Progenitor cell of endocrine pancreas (in vitro differentiated cells): ENCODE measurements at places on chromosomes 4 and X. TPM values are rescaled to one million over a fixed set of nuclear protein-coding genes. Genes with fewer than 3 reads are reported as not detected.

The ARL9 gene
- 0.19 and 0.38 TPM in 2 replicates for total RNA-seq

DNA sequence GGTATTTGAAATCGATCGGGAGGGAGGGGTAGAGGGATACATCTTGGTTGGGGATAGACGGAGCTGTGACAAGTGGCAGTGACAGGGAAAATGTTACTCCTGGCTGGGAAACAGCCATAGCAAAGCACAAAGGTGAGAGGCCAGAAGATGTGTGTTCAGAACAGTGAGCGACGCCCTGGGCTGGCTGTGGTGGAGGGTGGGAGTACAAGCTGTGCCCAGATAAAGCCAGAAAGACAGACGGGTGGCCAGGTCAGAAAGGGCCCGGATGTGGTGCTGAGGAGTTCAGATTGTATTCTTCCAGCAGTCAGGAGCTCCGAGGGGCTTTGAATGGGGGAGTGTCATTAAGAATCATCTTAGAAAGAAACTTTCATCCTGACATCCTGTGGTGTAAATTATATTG is 27.9 kb downstream of the CCDC149 start:
- H3K4me1 ChIP-seq, result peaks cover 6% of the 10 kb centered on the region
- no peak overlapping the region for H3K27ac ChIP-seq
- H3K36me3 ChIP-seq, result no peaks in the 10 kb centered on the region
- no peak for DNase-seq

The GAGE13 gene
- not detected in 2 replicates for total RNA-seq

DNA sequence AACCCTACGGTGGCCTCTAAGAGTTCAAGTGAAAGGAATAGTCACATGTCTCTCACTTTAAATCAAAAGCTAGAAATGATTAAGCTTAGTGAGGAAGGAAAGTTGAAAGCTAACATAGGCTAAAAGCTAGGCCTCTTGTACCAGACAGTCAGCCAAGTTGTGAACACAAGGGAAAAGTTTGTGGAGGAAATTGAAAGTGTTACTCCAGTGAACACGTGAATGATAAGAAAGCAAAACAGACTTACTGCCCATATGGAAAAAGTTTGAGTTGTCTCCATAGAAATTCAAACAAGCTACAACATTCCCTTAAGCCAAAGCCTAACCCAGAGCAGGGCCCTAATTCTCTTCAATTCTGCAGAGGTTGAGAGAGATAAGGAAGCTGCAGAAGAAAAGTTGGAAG is 51.5 kb upstream of the RAB9B start:
- no peaks in the 10 kb centered on the region for H3K4me1 ChIP-seq
- peaks cover 9% of the 10 kb centered on the region for H3K36me3 ChIP-seq
- H3K27ac ChIP-seq, result no peak overlapping the region
- H3K4me3 ChIP-seq, result no peak overlapping the region
- DNase-seq, result no peak

- no peaks in the 10 kb centered on the region for H3K36me3 ChIP-seq
- peaks cover 60% of the 10 kb centered on the region for H3K27me3 ChIP-seq
- H3K4me3 ChIP-seq, result no peak overlapping the region
- H3K27ac ChIP-seq, result no peak overlapping the region
These were observed 108.1 kb downstream of the UCHL1 start for GRCh38 chr4:41364876-41365275.

GRCh38 chrX:103464072-103464773 is 55.1 kb downstream of the RAB40A start:
- H3K27me3 ChIP-seq, result no peaks in the 10 kb centered on the region
- DNase-seq, result no peak
- H3K27ac ChIP-seq, result peak overlapping the region; percentile 86
- H3K4me3 ChIP-seq, result peak overlapping the region; percentile 60
- H3K36me3 ChIP-seq, result peaks cover 3% of the 10 kb centered on the region

DNA sequence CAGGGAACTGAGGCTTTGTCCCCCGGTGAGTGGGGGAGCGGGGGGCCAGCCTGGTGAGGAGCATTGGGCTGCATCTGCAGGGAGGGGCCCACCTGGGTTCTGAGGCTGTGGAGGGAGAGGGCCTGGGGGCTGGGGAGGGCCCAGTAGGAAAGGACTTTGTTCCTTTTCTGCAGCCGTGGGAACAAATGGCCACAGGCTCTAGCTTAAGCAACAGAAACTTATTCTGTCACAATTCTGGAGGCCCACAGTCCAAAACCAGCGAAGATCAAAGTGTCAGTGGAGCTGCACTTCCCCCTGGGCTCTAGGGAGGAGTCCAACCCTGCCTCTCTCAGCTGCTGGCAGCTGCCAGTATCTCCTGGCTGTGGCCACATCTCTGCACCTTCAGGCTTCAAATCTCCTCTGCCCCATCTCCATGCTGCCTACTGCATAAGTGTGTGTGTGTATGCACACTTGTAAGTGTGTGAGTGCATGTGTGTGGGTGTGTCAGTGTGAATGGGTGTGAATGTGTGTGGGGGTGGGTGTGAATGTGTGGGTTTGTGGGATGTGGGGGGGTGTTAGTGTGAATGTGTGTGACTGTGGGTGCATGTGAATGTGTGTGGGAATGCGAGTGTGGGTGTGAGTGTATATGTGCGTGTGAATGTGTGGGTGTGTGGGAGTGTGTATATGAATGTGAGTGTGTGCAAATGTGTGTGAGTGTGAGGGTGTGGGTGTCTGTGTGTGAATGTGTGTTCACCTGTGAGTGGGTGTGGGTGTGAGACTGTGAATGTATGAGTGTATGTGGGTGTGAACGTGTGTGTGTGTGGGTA is 204.5 kb upstream of the PSAPL1 start:
- no peaks in the 10 kb centered on the region for H3K36me3 ChIP-seq
- H3K4me1 ChIP-seq, result peaks cover 4% of the 10 kb centered on the region
- H3K27me3 ChIP-seq, result peaks cover 8% of the 10 kb centered on the region
- DNase-seq, result no peak
- H3K27ac ChIP-seq, result no peak overlapping the region

DNA sequence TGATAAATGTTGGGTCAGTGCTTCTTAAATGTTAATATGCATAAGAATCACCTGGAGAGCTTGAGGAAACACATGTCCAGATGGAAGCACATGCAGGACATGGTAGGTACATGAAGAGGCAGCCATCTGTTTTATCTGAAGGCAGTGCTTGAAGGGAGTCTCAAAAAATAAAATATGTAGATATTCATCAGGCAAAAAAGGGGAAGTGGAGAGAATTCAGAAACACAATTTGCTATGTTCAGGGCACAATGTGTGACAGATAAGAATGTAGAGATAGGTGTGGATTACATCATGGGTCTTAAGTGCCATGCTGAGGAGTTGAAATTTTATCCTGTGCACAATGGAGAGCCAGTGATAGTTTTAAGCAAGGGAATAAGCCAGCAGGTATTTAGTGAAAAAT is 59.6 kb upstream of the CASK start:
- no peaks in the 10 kb centered on the region for H3K36me3 ChIP-seq
- H3K4me1 ChIP-seq, result no peaks in the 10 kb centered on the region
- no peaks in the 10 kb centered on the region for H3K27me3 ChIP-seq
- DNase-seq, result no peak
- no peak overlapping the region for H3K27ac ChIP-seq

- no peaks in the 10 kb centered on the region for H3K27me3 ChIP-seq
- peak overlapping the region; percentile 26 for H3K27ac ChIP-seq
- H3K4me3 ChIP-seq, result no peak overlapping the region
- no peak for DNase-seq
- no peaks in the 10 kb centered on the region for H3K36me3 ChIP-seq
These were observed 185.7 kb upstream of the HS3ST1 start for GRCh38 chr4:11614426-11614825.

The ZFP42 gene
- 3.9 and 5.5 TPM in 2 replicates for total RNA-seq

GRCh38 chr4:161364681-161365080 is 799.1 kb downstream of the FSTL5 start:
- peaks cover 1% of the 10 kb centered on the region for H3K4me1 ChIP-seq
- H3K27ac ChIP-seq, result no peak overlapping the region
- no peaks in the 10 kb centered on the region for H3K27me3 ChIP-seq
- DNase-seq, result no peak
- no peak overlapping the region for H3K4me3 ChIP-seq

The RHOXF1 gene
- 0.55 and 1.4 TPM in 2 replicates for total RNA-seq

The ADGRA3 gene
- total RNA-seq, result 127 and 145 TPM in 2 replicates

The TBX22 gene
- 0.27 and 0.46 TPM in 2 replicates for total RNA-seq

DNA sequence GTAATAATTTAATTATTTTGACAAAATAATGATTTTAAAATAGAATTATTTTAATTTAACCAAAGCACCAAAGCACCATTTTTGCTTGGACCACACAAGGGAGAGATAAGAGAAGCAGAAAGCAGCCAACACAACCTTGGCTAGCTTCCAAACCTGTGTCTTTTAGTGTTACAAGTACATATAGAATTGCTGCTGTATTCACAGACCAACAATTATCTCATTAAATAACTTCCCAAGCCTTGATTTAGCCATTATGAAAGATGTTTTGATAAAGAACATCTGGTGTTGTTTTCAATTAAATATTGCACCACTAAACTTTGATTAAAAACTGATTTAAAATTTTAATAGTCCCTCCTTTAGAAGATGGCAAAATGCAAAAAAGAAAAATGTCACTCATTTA is 14.0 kb upstream of the IGFBP7 start:
- H3K27ac ChIP-seq, result no peak overlapping the region
- H3K4me3 ChIP-seq, result no peak overlapping the region
- H3K4me1 ChIP-seq, result no peaks in the 10 kb centered on the region
- no peak for DNase-seq
- peaks cover 9% of the 10 kb centered on the region for H3K27me3 ChIP-seq

DNA sequence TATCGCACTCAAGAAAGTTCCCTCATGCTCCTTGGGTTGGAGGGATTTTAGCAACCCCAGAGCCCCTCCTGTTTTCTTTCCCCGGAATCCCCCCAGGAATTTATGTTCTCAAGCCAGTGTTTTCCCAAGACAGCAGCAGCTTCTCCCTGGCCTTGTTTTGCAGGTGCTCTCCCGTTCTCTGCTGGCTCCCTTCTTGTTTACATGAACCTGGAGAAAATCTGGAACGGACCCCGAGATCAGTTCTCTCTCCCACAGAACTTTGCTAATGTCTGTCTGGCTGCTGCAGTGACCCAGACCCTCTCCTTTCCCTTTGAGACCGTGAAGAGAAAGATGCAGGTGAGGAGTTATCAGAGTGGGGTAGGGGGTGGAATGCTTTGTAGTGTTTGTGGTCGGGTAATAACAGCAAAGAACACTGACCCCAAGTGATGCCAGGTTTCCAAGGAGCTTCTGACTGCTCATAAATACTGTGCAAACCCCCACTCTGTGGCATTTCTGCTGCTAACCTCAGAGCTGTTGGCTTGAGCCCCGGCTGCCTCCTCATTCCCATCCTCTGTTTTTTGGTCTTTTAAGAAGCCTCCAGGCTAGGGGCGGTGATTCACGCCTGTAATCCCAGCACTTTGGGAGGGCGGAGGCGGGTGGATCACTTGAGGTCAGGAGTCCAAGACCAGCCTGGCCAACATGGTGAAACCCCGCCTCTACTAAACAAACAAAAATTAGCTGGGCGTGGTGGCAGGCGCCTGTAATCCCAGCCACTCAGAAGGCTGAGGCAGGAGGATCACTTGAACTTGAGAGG is 11.1 kb downstream of the SLC25A43 start:
- peaks cover 8% of the 10 kb centered on the region for H3K36me3 ChIP-seq
- H3K27me3 ChIP-seq, result no peaks in the 10 kb centered on the region
- no peak overlapping the region for H3K27ac ChIP-seq
- H3K4me1 ChIP-seq, result peaks cover 2% of the 10 kb centered on the region
- no peak for DNase-seq
- H3K4me3 ChIP-seq, result no peak overlapping the region

The IL1RAPL1 gene
- 3.6 and 4.1 TPM in 2 replicates for total RNA-seq

The DUSP21 gene
- total RNA-seq, result not detected in 2 replicates

GRCh38 chrX:2251211-2251610 is 249.6 kb downstream of the DHRSX start:
- no peaks in the 10 kb centered on the region for H3K27me3 ChIP-seq
- peaks cover 3% of the 10 kb centered on the region for H3K4me1 ChIP-seq
- peaks cover 32% of the 10 kb centered on the region for H3K36me3 ChIP-seq
- H3K4me3 ChIP-seq, result no peak overlapping the region
- no peak for DNase-seq
- peak overlapping the region; percentile 38 for H3K27ac ChIP-seq

DNA sequence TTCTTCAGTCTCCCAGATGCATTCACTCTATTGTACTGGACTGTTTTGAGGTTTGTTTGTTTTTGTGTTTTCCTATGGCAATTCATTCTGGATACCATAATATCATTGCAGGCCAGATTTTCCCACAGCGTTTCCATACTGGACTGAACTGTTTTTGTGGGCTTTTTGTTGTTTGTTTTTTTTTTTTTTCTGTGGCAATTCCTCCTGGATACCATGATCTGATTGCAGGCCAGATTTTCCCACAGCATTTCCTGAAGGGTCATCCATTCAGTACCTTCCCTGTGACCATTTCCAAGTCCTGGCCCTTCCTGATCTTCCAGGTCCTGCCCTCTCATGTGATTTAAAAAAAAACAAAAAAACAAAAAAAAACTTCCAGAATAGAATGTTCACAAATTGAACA is 33.9 kb upstream of the FAM241A start:
- H3K36me3 ChIP-seq, result no peaks in the 10 kb centered on the region
- H3K4me3 ChIP-seq, result no peak overlapping the region
- DNase-seq, result no peak
- no peaks in the 10 kb centered on the region for H3K27me3 ChIP-seq
- peaks cover 12% of the 10 kb centered on the region for H3K4me1 ChIP-seq
- no peak overlapping the region for H3K27ac ChIP-seq

The EOLA1 gene
- total RNA-seq, result 17.8 and 19.5 TPM in 2 replicates

- no peaks in the 10 kb centered on the region for H3K36me3 ChIP-seq
- no peak for DNase-seq
- H3K4me3 ChIP-seq, result no peak overlapping the region
- H3K27ac ChIP-seq, result no peak overlapping the region
These were observed 2.9 kb downstream of the CFI start for GRCh38 chr4:109798866-109799265.

The DCAF4L1 gene
- 0.17 and 0.20 TPM in 2 replicates for total RNA-seq

The HSFX2 gene
- 0.36 TPM in 1 of 2 replicates, not detected in the other for total RNA-seq

DNA sequence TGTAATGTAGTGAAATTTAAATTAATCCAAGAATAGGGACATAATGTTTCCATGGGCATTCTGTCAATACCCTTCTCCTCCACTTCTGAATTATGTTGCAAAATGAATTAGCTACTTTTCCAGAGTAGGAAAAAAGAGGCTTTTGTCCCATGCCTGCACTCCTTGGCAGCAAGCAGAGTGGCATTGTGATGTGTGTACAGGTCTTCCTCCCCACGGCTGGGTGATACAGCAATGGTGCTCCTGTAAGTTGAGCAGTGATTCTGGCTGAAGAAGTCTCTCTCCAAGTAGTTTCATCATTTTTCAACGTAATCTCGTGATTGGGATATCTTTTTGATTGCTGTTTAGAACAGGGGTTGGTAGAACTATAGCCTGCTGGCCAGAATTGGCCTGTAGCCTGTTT is 59.9 kb downstream of the KIT start:
- no peaks in the 10 kb centered on the region for H3K27me3 ChIP-seq
- no peak overlapping the region for H3K4me3 ChIP-seq
- H3K36me3 ChIP-seq, result no peaks in the 10 kb centered on the region
- no peak overlapping the region for H3K27ac ChIP-seq

The DMRTC1 gene
- total RNA-seq, result 0.60 and 1.8 TPM in 2 replicates

- no peak for DNase-seq
- no peak overlapping the region for H3K4me3 ChIP-seq
- H3K4me1 ChIP-seq, result peaks cover 44% of the 10 kb centered on the region
- H3K27ac ChIP-seq, result peak overlapping the region; percentile 94
These were observed 133.1 kb downstream of the AFAP1 start for GRCh38 chr4:7806338-7807090.

The CEP44 gene
- 15.8 and 16.1 TPM in 2 replicates for total RNA-seq
